Transverse colon (tissue), 4 donors: ENCODE measurements at places on chromosomes 3 and 15. TPM values are rescaled to one million over a fixed set of nuclear protein-coding genes. Genes with fewer than 3 reads are reported as not detected.

DNA sequence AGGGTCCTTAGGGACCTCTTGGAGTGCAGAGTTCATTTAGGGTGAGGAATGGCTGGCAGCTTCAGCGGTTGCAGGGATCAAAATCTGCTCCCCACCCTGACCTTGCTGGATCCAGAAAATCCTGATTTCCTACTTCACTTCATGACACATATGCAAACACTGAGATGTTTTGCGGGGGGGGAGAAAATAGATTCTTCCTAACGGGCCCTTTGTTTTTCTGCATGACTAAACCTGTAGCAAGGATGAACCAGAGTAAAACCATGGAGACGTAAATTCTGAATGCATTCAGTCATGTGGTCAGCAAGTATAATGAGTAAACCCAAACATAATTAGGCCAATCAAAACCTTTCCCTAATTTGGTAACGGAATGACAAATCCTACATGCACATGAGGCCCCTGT lies 20.0 kb upstream of the RBP1 start:
- DNase-seq = no peak

DNA sequence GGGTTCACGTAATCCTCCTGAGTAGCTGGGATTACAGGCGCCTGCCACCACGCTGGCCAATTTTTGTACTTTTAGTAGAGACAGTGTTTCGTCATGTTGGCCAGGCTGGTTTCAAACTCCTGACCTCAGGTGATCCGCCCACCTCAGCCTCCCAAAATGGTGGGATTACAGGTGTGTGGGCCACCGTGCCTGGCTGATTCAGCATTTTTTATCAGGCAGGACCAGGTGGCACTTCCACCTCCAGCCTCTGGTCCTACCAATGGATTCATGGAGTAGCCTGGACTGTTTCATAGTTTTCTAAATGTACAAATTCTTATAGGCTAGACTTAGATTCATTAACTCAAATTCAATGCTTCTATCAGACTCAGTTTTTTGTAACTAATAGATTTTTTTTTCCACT lies 9.4 kb downstream of the VHL start:
- DNase-seq = no peak

- DNase-seq = no peak
Observed at GRCh38 chr15:40392986-40393948, 10.7 kb downstream of the KNSTRN start.

CYP8B1 gene
- not detected for total RNA-seq

SCG5 gene
- total RNA-seq = 5.2 TPM
